MG63 (cell line): ENCODE measurements at places on chromosomes 4 and X.

DNA sequence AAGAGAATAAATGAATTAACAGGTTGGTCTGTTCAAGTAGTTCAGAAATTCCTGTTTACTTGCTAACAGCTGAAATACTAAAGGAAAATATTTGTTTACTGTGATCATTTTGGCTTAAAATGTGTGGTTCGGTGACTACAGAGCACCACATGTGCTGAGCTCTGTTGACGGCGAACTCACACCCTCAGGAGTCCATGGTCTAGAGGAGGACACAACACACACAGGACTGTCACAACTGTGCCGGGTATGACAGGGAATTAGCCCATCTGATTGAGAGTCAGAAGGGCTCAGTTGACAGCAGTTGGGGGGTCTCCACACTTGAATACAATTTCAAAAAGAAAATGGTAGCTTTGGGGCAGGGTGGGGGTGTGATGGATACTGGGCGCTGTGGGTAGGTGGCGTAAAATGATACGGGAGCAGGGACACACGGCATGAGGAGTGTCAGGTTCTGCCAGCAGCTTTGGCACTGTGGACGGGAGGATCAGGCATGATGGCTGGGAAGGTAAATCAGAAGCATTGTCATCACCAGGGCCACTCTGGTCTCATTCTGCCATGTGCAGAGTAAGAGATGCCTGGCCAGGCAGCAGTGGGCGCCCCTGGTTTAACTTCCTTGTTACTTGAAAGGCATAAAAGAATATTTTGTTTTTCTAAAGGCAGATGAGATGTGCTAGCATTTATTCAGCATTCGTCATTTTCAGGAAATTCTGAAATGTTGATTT is 33.3 kb downstream of the CLDN22 start:
- DNase-seq = no peak

- no peak for DNase-seq
These were observed 205.0 kb upstream of the HAND2 start for GRCh38 chr4:173735049-173735448.

- DNase-seq = no peak
These were observed 31.5 kb downstream of the RAI2 start for GRCh38 chrX:17829566-17829965.

GRCh38 chr4:66688674-66689073 is 856.6 kb downstream of the CENPC start:
- no peak for DNase-seq

- no peak for DNase-seq
These were observed 24.6 kb downstream of the NAP1L5 start for GRCh38 chr4:88672987-88673386.

DNA sequence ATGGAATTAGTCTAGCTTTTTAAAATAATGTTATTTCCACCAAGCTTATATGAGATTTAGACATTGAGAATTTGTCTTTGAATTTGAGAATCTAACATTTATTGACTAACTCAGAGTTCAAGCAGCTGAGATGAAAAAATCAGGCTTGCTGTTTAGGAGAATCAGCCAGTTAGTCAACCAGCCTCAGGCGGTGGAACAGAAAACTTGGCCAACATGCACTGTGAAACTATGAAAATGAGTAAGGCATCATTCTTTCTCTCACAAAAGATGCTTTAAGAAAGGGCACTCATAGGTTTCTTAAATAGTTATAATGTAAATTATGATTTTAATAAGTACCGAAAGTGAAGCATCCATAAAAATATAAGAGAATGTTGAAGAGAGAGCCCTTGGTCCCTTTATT is 84.2 kb downstream of the NFKB1 start:
- DNase-seq = no peak

DNA sequence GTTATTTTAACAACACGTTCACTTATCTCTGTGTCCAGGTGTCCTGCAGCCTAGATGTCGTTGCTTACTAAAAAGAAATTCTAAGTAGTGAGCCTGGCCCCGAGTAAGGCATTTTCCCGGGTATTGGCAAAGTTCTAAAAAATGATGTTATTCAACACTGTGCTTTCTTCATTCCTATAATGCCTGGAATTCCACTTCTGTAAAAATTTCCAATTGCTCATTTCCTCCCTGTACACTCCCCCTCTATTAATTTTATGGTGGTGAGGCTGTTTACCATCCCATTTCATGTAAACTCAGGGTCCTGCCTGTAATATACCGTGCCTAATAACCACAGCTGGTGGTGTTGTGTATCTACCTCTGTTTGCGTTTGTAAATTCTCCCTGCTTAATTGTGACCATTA is 14.2 kb downstream of the BST1 start:
- no peak for DNase-seq

DNA sequence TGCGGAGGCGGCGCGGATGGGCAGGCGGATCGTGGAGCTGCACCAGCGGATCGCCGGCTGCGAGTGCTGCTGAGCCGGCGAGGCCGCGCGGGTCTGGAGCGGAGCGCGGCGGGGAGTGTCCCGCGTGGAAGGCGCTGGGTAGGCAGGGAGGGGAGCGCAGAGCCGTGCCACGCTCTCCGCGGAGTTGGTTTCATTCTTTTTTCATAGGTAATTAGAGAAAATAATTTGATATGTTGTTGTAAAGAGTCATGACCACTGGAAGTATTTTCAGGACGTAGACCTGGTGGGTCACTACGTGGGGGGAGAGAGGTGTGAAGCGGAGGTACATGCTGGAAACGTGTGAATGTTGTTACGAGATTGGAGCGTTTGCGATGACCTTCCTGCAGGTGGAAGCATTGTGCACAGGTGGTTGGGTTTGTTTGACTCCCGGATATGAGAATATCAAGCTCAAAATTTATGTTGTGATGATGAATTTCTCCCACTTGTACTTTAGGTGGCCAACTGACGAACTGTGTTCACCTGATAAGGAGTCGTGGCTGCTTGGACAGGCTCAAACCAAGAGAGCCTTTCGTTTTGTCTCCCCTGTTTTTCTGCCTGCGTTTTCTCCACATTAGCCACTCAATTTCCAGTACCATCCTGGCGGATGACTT is 19.1 kb upstream of the S100P start:
- DNase-seq = no peak

DNA sequence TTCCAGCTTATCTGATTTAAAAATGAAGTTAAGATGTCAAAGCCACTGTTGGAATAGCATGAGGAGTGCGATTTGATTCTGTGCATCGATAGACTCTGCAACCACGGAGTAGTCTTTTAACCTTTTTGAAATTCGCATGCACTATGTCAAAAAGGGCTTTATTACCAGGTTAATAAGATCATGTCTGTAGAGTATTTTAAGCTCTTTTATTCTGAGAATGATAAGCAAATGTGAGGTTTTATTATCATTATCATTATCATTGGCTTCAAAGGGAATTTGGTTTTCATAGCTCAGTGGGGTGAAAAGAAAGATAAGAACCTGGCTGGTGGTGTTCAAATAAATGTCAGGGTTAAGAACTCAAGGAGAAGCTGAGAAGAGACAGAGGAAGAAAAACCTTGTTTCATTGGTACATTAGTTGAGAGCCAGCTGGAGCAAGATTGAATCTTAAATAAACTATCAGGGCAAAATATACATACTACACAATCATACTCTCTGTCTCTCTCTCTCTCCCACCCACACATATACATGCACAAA is 102.6 kb downstream of the MMRN1 start:
- DNase-seq = no peak

GRCh38 chrX:40938423-40938822 is 146.8 kb upstream of the USP9X start:
- DNase-seq = no peak
